ENCODE measurements at places on chromosomes 1 and 21. TPM values are rescaled to one million over a fixed set of nuclear protein-coding genes. Genes with fewer than 3 reads are reported as not detected.

- H3K4me3 ChIP-seq, result no peak overlapping the region
- H3K4me1 ChIP-seq, result peaks cover 6% of the 10 kb centered on the region
- no peaks in the 10 kb centered on the region for H3K36me3 ChIP-seq
- DNase-seq, result no peak
- no peaks in the 10 kb centered on the region for H3K27me3 ChIP-seq
Measured at GRCh38 chr1:177411381-177411780, 240.6 kb downstream of the BRINP2 start.

DNA sequence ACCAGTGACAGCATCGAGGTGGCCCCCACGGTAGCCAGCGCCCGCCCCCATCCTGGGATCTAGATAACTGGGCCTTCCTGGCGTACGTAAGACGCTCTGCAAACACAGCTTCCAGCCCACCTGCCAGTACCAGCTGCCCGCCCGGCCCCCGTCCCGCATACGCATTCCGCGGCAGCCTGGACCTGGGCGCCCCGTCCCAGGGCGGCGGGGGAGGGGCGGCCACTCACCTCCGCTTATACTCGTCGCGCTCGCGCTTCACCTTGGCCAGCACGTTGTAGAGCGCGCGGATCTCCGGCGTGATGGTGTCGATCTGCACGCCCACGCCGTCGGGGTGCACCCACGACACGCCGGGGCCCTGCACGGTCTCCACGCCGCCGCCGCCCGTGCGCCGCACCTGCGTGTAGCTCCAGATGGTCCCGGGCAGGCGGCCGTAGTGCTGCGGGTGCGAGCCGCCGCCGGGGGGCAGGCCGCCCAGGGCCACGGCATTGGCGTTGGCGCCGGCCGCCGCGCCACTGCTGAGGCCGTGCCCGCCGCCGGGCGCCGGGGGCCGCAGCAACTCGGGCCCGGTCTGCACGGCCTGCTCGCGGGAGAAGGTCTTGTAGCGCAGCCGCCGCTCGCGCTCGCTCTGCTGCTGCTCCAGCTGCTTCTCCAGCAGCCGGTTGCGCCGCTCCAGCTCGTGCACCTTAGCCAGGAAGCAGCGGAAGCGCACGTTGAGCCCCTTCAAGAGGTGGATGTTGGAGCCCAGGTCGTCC, 859 bp downstream of the IFFO2 start:
- peak; percentile 84 for DNase-seq
- H3K27me3 ChIP-seq, result peaks cover 44% of the 10 kb centered on the region
- H3K4me1 ChIP-seq, result peaks cover 17% of the 10 kb centered on the region
- H3K4me3 ChIP-seq, result peak overlapping the region; percentile 71

GRCh38 chr1:65431111-65431705, 10.7 kb downstream of the LEPR start:
- H3K27me3 ChIP-seq, result no peaks in the 10 kb centered on the region
- DNase-seq, result peak; percentile 75
- H3K27ac ChIP-seq, result peak overlapping the region; percentile 57
- H3K4me1 ChIP-seq, result peaks cover 26% of the 10 kb centered on the region

- H3K27me3 ChIP-seq, result no peaks in the 10 kb centered on the region
- no peak for DNase-seq
- H3K27ac ChIP-seq, result no peak overlapping the region
Measured at GRCh38 chr1:115134850-115135480, 45.7 kb upstream of the TSPAN2 start.

GRCh38 chr1:103960045-103960444, 210.3 kb downstream of the AMY1C start:
- no peaks in the 10 kb centered on the region for H3K27me3 ChIP-seq
- H3K4me3 ChIP-seq, result no peak overlapping the region
- no peak overlapping the region for H3K27ac ChIP-seq
- no peaks in the 10 kb centered on the region for H3K36me3 ChIP-seq

GRCh38 chr1:203144661-203145060, 17.1 kb downstream of the ADORA1 start:
- H3K27ac ChIP-seq, result no peak overlapping the region
- no peak for DNase-seq
- H3K27me3 ChIP-seq, result no peaks in the 10 kb centered on the region

DNA sequence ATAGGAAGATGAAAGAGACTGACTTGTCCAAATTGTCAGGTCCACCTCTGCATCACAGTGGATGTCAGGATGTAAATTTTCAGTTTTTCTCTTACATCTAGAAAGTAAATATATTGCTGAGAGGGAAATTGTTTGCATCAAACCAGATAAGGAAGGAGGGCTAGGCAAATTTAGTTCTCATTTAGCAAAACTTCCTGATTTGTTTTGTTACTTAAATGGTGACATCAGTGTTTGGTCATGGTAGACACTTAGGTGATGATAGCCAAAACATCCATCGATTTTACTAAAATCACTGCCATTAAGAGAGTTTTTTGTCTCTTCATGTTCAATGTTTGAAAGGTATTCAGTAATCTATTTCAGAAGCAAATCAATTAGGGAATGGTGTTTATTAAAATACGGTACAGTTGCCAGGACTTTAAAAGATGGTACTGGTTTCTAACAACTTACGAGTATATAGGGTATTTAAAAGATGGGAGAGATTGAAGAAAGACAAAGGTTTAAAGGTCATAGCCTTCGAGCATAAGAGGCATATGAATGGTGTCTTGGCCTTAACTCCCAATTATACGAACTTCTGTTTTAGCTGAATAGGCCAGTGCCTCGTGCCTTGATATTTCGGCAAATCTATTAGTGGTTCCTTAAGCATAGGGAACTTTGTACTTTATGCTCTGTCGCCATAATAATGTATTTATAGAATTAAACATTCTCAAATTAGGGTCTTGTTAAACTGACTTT, 3.0 kb downstream of the IER5 start:
- DNase-seq, result no peak
- no peaks in the 10 kb centered on the region for H3K36me3 ChIP-seq
- peaks cover 42% of the 10 kb centered on the region for H3K4me1 ChIP-seq
- no peak overlapping the region for H3K27ac ChIP-seq

- H3K27ac ChIP-seq, result no peak overlapping the region
- H3K4me3 ChIP-seq, result no peak overlapping the region
- H3K27me3 ChIP-seq, result no peaks in the 10 kb centered on the region
Measured at GRCh38 chr1:222716393-222716792, 4.0 kb downstream of the BROX start.

GRCh38 chr1:163570071-163570470, 248.3 kb downstream of the NUF2 start:
- H3K36me3 ChIP-seq, result no peaks in the 10 kb centered on the region
- H3K4me3 ChIP-seq, result no peak overlapping the region
- H3K27me3 ChIP-seq, result no peaks in the 10 kb centered on the region

GRCh38 chr1:184287001-184287400, 99.8 kb upstream of the C1orf21 start:
- peak; percentile 18 for DNase-seq
- no peak overlapping the region for H3K27ac ChIP-seq
- no peaks in the 10 kb centered on the region for H3K36me3 ChIP-seq
- H3K4me3 ChIP-seq, result no peak overlapping the region
- no peaks in the 10 kb centered on the region for H3K27me3 ChIP-seq

DNA sequence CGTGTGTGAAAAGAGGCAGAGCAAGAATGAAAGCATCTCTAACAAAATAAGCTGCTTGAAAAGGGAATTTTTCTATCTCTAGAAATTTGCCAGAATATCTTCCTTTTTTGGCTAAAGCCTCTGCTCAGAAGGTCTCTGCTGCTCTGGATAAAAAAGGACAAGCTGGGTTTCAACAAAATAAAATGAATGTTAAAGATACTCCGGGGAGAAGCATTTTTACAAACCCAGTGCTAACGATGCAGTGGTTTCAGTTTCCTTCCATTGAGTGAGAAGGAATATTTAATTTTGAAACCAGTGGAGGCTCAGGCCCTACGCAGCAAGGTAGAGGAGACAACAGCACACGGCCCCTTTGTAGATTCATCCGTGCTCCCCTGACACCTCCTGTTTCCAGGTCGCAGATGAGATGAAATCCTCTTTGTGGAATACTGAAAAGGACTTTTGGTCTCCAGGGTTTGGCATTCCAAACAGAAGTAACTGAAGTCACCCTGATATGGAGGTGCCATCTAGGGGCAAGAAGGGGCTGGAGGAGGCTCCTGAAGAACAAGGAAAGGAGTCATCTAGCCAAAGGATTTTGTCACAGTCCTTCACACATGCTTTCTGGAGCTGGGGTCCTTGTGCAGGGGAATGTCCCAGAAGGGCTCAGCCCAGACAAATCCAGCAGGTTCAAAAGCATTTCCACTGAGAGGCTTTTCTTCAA, 65.7 kb upstream of the SYT6 start:
- no peaks in the 10 kb centered on the region for H3K27me3 ChIP-seq
- no peak overlapping the region for H3K4me3 ChIP-seq
- no peaks in the 10 kb centered on the region for H3K36me3 ChIP-seq
- DNase-seq, result peak; percentile 45

GRCh38 chr1:63935553-63935952, 161.7 kb downstream of the ROR1 start:
- H3K27ac ChIP-seq, result no peak overlapping the region
- no peaks in the 10 kb centered on the region for H3K36me3 ChIP-seq
- peaks cover 2% of the 10 kb centered on the region for H3K4me1 ChIP-seq
- no peak for DNase-seq
- H3K4me3 ChIP-seq, result no peak overlapping the region

DNA sequence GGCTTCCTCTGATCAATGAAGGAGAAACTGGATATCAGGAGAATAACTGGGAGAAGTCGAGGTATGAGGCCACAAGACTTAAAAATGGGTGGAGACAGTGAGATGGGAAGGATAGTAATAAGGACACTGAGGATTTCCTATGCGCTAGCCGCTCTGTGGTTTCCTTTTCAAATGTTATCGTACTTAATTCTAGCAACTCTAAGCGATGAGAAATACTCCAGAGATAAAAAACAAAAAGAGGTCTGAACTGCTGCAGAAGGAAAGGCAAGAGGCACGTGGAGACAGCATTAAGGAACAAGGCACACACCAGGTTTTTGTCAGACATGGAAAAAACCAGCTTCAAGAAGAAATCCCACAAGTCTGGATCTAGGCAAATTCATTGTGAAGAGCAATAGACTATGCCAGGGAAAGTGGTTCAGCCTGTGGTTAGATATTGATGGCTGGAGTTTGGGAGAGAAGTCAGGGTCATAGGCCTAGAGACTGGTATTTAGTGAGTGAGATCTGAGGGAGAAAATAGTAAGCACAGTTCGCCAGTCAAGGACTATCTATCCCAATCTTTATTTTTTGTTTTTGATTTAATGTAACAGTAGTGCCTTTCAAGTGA, 5.3 kb downstream of the CLCA2 start:
- H3K27me3 ChIP-seq, result no peaks in the 10 kb centered on the region
- no peaks in the 10 kb centered on the region for H3K36me3 ChIP-seq
- no peak overlapping the region for H3K27ac ChIP-seq
- no peak overlapping the region for H3K4me3 ChIP-seq

DNA sequence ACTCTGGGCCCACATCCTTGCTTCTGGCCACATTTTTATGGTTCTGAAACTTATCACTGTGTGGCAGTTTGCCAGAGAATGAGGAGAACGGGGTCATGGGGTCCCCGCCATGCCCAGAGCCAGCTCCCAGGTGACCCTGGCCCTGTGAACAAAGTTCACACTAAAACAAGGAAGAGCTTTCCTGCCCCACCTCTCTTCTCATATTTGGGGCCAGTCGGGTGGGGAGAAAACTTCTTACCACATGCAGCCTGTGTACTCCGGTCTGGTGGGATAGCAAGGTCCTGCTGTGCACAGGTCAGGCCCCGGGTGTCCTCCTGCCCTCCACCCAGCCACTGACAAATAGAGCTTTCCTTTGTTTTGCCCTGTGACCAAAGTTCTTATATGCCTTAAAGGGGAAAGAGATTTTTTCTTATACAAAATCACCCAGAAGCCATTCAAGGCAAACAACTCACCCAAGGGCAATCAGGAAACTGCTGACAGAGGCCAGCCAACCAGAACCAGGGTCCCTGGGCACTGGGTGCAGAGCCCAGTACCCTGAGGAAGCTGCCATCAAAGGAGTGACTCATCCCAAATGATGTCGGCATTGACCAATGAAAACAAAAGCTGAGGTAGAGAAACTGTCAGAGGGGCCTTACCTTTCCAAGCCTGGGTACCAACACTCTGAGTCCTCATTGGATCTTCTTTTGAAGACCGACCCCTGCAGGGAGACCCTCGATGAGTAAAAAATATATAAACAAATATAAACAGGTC, 53.6 kb downstream of the OLIG1 start:
- H3K27me3 ChIP-seq, result peaks cover 17% of the 10 kb centered on the region
- DNase-seq, result no peak
- H3K27ac ChIP-seq, result no peak overlapping the region
- H3K36me3 ChIP-seq, result no peaks in the 10 kb centered on the region

GRCh38 chr1:21669258-21670058, at the start of gene RAP1GAP:
Gene RAP1GAP (minus strand): TSS chr1:21669357. CDS start chr1:21620032, 49,325 bp downstream.
- H3K4me3 ChIP-seq, result peak within 1 kb of the TSS; percentile 83
- DNase-seq, result peak; percentile 78
- peaks cover 30% of the 10 kb centered on the region for H3K4me1 ChIP-seq
- no peaks in the 10 kb centered on the region for H3K36me3 ChIP-seq

GRCh38 chr1:21305155-21305899, 15.1 kb upstream of the ECE1 start:
- no peaks in the 10 kb centered on the region for H3K27me3 ChIP-seq
- peaks cover 25% of the 10 kb centered on the region for H3K4me1 ChIP-seq
- no peaks in the 10 kb centered on the region for H3K36me3 ChIP-seq
- no peak for DNase-seq

DNA sequence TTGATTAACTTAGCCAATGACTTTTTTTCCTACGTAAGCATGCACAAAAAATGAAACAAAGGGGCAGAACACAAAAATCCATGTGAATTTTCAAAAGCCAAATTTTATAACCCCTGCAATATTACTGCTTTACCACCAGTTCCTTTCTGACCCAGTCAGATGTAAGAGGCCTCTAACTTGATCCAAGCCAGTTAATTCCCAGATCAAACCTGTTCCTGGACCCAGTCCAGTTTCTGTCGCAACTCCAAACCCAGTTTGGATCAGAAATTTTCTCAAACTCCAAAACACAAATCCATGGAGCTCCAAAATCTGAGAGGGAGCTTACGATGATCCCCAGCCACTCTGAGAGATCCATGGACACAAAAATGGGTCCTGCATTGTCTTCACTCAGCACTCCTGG, 7.8 kb upstream of the ZYG11A start:
- no peaks in the 10 kb centered on the region for H3K36me3 ChIP-seq
- no peak for DNase-seq
- no peak overlapping the region for H3K4me3 ChIP-seq

GBP6 gene
- total RNA-seq, result not detected

MED8 gene
- 17.6 TPM for total RNA-seq

OR2L13 gene
- not detected for total RNA-seq

AVPR1B gene
- not detected for total RNA-seq

ACTN2 gene
- 1.9 TPM for total RNA-seq

CFAP74 gene
- total RNA-seq, result not detected

FAM229A gene
- total RNA-seq, result 0.27 TPM

ESRRG gene
- total RNA-seq, result 1.7 TPM

STIL gene
- total RNA-seq, result 38.2 TPM

LCE1E gene
- total RNA-seq, result not detected

SYCP1 gene
- 0.24 TPM for total RNA-seq
